GOT3 (cell line): ENCODE measurements at places on chromosomes 6 and 20.

GRCh38 chr6:29797135-29797534 is 30.5 kb upstream of the HLA-G start:
- DNase-seq = no peak

- DNase-seq = no peak
Measured at GRCh38 chr20:11395581-11395980, 522.1 kb upstream of the BTBD3 start.

GRCh38 chr6:160429620-160429895 is 81.4 kb downstream of the SLC22A3 start:
- DNase-seq = no peak

GRCh38 chr6:27188885-27189418 is 58.5 kb upstream of the PRSS16 start:
- no peak for DNase-seq

DNA sequence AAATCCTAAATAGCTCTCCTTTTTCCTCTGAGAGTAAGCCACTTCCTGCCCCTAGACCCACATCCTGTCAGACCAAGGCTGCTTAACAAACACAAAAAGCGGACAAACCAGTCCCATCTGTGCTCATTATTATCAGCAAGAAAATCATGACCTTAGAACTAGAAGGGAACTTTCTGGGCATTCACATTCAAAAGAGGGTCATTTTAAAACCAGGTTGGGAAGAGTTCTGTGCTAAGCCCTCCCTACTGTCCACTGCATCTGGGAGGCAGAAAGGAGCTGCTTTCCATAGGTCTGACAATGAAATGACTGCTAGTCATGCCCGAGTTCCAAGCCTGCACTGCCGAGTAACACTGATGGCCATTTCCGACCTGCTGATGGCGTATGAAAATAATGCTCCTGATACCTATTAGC is 15.4 kb downstream of the EZR start:
- no peak for DNase-seq

- no peak for DNase-seq
Measured at GRCh38 chr6:1619098-1619672, 9.5 kb downstream of the FOXC1 start.

DNA sequence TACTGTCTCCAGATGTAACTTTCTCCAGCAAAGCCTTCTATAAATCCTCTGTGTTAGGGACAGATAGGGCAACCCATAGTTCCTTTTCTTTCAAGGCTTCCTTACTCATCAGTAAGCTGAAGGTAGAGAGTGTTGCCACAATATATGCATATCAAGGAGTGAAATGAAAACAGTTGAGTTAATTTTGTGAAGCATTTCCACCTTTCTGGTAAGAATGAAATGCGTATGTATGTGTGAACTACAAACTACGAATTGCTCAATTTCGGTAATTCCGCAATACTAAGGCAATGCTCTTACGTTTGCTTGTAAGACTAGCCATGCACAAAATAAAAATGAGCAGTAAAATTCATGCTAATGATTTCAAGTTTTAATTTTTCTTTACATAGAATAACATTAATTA is 61.2 kb upstream of the HBS1L start:
- DNase-seq = no peak

DNA sequence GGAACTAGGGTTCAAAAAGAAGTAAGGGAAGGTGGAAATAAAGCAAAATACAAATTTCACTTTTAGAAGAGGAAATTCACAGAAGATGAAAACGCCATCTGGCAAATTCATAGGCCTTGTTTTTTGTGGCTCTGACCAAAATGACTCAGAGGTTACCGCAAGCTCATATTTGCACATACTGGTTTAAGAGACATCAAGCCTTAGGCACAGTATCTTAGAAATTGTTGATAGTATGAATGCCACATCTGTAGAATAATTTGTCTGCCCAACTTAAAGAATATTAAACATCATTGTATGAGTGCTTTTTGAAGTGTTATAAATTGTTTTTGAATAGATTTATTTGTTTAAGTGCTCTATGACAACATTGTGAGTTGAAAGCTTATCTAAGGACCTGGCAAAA is 10.6 kb downstream of the TAAR1 start:
- no peak for DNase-seq

DNA sequence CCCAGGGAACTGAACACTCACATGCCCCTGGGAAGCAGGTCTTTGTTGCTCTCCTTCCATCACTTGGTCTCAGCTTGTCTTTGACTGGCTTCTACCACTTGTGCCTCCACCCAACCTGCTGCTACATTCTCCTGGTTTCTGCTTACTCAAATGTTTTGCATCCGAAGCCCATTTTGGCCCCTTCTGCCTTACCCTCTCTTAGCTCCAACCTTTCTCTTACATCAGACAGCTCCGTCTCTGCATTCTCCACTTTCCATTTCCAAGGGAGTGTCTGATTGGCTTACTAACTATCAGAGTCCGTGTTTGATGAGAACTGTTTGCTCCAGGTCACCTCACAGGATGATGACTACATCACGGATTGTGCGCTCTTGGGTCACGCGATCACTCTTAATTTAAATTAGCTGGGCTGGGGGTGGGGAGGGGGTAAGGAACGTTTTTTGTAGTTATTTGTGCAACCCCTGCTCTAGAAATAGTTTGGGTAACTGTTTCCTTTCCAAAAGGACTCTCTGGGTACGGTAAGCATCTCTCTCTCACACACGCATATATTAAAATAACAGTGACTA is 844 bp upstream of the ABRACL start:
- no peak for DNase-seq

DNA sequence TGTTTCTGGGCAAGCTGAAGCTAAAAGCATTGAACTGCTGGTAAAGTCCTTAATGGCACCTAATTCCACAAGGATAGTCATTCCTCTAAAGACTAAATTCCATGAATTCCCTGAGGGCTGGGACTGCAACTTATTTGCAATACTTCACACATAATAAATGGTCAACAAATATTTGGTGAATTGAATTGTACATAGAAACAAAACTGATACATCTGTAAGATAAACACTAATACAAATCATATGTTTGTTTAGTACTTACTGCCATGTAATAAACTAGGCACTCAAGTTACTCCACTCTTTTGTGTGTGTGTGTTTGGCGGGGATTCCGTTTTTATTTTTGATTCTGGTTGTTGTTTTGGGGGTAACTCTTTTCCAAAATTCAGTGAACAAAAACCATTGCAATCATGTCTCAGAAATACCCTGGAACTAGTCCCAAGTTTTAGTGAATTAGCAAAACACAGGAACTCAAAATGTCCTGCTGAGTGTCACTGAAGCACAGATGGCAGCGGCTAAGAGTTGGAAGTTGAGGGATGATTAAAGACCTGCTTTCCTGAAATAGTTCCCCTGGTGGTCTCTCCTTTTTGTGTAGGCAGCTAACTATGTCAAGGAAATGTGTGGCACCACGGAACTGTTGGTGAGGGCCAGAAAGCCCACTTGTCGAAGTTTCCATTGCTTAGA is 74.8 kb upstream of the SNRPB2 start:
- DNase-seq = no peak

GRCh38 chr6:168902075-168902474 is 351.6 kb downstream of the THBS2 start:
- no peak for DNase-seq

- DNase-seq = no peak
Measured at GRCh38 chr6:154484942-154485341, 25.5 kb downstream of the CNKSR3 start.

DNA sequence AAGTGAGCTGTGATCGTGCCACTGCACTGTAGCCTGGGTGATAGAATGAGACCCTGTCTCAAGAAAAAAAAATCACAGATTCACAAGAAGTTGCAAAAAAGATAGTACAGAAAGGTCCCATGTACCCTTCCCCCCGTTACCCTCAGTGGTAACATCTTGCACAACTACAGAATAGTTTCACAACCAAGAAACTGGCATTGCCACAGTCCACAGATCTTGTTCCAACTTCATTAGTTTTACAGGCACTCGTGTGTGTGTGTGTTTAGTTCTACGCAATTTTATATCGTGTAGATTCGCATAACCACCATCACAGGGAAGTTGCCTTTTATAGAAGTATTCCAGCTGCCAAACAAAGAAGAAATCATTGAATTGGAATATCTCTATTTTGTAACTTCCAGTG is 19.1 kb downstream of the SPATA2 start:
- no peak for DNase-seq
